CD4-positive, alpha-beta T cell treated with Interferon gamma for 1 hour (primary cell): ENCODE measurements at places on chromosomes 2 and 18.

DNA sequence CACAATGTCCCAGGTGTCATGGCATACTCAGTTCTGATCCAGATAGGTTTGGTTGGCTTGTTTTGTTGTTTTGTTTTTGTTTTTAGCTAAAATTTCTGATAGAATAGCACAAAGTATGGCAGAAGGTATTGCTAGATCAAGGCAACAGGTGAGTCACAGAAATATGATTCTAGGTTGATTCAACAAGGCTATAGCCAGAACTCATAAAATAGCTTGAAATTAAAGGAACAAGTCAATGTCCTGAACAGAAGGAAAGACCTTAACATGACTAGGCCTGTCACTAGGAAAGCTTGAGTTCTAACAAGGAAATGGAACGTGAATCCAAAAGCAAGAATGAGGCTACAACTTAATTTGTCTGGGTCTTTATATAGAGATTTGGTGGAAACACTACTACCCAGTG lies 157.1 kb downstream of the GALNT3 start:
- no peak for DNase-seq

GRCh38 chr2:241898463-241899270 lies 29.1 kb downstream of the RTP5 start:
- no peak for DNase-seq

DNA sequence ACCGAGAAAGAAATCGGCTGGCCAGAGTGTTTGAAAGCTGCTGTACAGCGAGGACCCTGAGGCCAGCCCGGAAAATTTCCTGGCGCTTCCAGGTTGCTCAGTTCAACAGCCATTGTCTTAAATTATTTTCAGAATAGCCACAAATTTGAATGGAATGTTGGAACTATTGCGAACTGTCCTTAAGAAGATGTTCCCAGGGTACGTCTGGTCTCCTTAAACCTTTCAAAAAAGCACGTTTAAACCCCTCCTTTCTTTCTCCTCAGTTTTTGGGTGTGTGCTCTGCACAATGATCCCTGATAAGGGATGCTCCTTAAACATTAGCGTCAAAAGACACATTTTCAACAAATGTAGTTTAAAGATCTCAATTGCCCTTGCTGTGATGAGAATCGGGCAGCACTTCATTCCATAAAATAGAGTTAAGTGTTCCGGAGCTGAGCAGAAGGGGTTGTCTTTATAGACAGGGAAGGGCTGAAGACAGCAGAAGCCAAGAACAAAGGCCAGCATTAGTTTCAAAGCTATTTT lies 14.5 kb upstream of the LPIN2 start:
- DNase-seq, result no peak

DNA sequence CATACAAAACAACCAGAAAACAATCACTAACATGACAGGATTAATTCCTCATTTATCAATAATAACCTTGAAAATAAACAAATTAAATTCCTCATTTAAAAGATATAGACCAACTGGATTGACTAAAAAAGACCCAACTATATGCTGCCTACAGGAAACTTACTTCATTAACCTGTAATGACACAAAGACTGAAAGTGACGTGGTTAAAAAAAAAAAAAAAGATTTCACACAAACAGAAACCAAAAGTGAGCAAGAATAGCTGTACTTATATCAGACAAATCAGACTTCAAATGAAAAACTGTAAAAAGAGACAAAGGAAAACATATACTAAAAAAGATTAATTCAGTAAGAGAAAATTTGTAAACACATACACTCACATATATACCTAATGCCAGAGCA lies 201.2 kb downstream of the CCDC178 start:
- DNase-seq, result no peak

DNA sequence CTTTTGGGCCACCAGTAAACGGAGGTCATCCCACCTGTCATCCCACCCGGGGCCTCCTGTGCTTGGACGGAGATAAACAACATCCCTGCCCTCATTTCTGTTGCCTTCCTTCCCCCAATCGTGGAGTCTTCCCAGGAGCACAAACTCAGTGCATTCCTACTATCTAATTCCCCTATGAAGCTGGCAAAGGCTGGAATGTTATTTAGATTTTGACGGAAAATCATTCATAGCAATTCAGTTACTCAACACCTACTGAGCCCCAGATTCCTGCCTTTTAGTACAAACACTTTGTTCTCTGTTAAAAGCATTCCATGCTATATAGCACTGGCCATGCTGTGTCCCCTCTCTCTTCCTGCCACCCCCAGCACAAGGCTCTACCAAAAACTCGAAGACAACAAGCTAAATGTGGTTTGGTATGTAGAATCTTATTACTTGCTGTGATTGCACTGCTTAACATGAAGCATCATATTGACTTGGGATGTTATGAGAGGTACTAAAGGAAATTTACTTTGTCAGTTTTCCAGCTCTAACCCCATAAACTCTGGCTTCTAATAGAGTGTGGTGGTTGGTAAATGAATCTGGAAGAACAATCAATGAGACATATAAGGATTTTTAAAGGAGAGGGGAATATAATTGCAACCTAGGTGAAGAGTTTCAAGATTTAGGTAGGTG lies 32.3 kb upstream of the IMPA2 start:
- no peak for DNase-seq

DNA sequence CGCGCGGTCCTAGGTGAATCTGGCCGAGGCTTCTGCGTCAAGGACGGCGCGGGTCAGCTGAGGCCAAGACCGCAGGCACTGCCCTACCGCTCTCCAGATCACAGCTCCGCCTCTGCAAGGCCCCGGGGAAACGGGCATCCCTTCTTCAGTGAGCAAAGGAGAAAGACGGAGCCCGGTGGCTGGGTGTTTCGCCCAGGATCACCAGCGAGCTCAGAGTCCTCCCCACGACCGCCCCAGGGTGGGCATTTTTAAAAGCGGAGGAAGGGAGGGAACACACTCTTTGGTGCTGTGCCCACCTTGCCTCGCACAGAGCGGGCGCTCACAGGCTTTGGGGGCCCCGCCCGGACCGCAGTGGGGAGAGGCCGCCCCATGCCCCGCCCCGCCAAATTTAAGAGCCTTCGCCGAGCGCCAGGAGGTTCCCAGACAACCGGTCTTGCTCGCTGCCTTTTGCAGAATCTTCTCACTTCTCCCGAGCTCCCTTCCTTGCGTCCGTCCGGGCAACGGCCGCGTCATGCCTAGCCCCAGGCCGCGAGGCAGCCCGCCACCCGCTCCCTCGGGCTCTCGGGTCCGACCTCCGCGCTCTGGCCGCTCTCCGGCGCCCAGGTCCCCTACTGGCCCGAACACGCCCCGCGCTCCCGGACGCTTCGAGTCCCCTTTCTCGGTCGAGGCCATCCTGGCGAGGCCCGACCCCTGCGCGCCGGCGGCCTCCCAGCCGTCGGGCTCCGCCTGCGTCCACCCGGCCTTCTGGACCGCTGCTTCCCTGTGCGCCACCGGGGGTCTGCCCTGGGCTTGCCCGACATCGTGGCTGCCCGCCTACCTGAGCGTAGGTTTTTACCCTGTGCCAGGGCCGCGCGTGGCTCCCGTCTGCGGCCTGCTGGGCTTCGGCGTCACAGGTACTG lies at the start of gene NOTO:
NOTO (plus strand) TSS at position 419 of the 899 bp plus-strand sequence; CDS start at position 512, 93 bp downstream.
- DNase-seq, result no peak

GRCh38 chr2:84022810-84023431 lies 436.2 kb downstream of the SUCLG1 start:
- DNase-seq, result no peak

DNA sequence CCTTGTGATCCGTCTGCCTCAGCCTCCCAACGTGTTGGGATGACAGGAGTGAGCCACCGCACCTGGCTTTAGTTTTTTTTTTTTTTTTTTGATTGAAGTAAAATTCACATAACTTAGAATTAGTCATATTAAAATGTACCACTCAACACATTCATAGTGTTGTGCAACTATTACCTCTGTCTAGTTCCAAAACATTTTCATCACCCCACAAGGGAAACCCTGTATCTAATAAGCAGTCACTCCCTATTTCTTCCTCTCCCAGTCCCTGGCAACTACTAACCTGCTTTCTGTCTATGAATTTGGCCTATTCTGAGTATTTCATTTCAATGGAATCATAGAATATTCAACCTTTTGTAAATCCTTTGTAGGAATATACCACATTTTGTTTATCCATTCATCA lies 123.9 kb upstream of the FAM117B start:
- no peak for DNase-seq

DNA sequence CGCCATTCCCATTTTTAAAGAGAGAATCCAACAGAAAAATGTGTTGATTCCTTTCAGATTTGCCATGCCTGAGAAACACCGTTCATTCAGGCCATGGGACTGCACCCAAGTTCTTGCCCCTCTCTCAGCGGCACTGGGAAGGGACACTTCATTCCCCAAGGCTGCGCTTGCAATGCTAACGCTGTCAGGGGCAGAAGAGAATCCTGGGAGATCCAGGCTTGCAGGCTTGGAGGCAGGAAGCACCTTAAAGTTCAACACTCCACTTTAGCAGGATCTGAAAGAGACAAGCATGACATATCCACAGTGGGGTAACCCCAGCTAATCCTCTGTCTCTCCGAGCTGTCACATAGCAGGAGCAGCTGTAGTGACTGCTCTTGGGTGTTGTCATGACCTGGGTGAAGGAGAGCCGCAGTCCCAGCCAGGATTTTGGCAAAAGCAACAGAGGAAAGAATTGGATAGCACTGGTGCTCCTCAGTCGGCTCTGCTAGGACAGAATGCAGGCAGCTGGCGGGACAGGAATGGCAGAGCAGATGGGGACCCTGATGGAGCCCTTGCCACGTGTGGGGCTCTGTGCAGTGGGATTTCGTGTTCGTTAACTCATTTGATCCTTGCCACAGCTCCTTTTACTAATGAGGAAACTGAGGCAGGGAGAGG lies 22.0 kb upstream of the ODC1 start:
- DNase-seq, result no peak

DNA sequence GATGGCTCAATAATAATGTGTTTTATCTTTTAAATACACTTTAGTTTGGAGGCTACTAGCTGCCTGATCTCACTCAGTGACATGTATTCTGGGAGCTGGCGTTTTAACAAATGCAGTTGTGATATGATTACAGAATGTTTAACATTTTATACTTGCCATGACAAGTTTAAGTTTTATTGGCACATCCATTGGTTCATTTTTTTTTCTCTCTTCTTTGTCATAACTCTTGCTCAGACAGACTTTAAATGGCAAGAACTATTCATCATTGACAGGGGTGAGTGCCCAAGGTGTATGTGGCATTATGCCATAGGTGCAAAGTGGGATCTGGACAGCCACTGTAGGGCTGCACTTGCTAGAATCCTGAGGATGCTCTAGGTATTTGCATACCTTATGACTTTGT lies 72.1 kb upstream of the MYL1 start:
- DNase-seq, result no peak

DNA sequence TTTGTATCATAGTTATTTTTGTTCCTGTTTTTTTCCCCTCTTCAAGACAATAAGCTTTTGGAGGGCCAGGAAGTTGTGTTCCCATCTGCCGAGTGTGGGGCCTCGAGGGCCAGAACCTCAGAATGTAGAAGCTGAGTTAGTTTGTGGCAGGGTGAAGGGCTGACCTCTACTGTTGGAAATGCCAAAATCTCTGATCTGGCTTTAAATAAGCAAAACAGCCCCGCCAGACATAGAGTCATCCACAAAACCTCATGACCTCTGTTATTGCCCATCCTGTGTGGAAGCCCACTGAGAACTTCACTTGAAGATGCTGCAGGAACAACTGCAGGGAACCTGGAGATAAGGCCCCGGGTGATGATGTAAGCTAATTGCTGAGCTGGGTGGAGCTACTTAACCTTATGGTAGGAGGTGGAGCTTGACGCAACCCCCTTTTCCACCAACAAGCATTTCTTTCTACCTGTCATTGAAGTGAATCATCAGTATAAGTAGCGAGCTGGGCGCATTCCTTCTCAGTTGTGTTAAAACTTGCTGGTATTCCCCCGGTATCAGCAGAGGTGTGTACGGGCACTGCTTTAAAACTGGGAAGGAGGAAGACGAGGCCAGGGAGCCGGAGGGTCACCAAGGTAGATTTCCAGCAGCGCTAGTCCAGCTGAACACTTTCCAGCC lies 177.2 kb downstream of the NEDD4L start:
- no peak for DNase-seq

DNA sequence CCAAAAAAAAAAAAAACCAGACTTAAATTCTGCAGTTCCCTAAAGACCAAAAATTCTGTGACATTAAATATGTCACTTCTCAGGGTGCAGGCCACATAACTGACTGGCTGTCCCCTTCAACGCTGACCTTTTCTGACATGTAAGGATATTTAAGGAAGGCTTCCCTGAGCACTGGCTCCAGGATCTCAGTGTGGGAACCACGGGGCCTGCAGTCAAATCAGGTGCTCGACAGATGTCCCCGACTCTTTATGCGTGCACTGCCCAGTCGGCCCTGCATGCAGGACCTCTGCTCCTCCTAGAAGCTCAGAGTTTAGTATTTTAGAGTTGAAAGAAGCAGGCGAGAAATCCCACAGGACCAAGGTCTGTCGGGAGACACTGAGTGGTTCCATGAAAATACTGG lies 69.4 kb upstream of the POMC start:
- DNase-seq, result no peak

GRCh38 chr2:213149949-213150314 lies 1.5 kb downstream of the IKZF2 start:
- no peak for DNase-seq

GRCh38 chr2:222242532-222242931 lies 56.3 kb downstream of the PAX3 start:
- no peak for DNase-seq

- no peak for DNase-seq
These were observed 34.7 kb downstream of the RALB start for GRCh38 chr2:120287183-120288015.

- DNase-seq, result no peak
These were observed 90.7 kb upstream of the PTPRM start for GRCh38 chr18:7476386-7476785.

GRCh38 chr18:74508821-74509225 lies 12.7 kb downstream of the CNDP2 start:
- no peak for DNase-seq

DNA sequence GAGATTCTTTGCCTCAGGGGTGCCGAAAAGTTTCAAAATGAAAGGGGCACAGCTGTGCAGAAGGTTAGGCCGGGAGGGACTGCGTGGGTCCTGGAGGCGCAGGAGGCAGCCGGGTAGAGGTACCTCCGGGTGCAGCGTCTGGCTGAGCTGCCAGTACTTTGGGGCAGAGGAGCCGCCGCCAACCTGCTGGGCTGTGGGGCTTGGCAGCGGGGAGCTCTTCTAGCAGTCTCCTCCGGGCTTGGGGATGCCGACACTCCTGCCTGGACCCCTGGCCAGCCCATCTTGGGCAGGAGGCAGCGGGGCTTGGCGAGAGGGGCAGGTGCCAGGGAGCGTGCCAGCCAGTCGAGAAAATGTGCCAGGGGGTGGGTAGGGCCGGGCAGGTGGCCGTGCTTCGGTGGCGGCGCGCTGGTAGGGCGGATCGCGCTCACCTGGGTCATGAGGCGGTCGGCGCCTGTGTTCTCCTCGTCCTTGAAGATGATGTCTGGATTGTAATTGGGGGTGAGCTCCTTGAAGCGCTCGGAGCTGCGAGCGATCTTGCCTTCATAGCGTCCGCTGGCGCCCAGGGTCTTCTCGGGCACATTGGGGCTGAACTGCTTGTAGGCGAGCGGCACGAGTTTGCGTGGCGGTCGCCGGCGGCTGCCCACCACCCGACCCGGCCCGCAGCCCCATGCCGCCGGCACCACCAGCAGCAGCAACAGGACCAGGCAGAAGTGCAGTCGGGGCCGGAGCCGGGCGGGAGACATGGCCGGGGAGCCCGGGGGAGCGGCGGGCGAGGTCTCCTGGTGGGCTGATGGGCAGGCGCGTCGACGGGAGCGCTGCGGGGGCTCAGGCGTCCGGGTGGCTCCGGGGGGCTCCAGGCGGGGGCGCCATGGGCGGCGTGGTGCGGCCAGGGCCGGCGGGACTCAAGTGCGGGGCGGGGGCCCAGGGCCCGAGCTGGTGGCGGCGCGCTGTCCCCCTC lies 717 bp downstream of the IHH start:
- no peak for DNase-seq
